ENCODE measurements at places on chromosomes 13 and 19.

- DNase-seq: no peak
These were observed 305.0 kb downstream of the ZNF536 start for GRCh38 chr19:30676990-30677679.

DNA sequence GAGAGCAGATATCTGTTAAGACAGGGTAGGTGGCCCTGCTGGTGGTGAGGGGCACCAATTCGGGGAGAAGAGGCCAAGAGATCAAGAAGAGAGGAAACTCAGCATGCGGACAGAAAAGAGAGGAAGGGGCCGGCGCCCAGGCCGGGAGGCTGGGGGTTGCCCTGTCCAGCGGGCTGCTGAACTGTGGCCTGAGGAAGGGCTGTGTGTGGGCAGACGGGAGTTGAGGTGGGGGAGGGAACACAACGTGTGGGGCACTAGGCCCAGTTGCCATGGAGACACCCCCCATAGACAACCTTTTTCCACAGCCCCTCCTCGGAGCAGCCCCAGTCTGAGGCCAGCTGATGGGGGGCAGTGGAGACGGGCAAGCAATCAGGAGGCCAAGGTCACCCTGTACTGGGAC lies 2.5 kb upstream of the CACNG8 start:
- DNase-seq: no peak

GRCh38 chr13:83086088-83086487 lies 796.2 kb downstream of the SLITRK1 start:
- no peak for DNase-seq

DNA sequence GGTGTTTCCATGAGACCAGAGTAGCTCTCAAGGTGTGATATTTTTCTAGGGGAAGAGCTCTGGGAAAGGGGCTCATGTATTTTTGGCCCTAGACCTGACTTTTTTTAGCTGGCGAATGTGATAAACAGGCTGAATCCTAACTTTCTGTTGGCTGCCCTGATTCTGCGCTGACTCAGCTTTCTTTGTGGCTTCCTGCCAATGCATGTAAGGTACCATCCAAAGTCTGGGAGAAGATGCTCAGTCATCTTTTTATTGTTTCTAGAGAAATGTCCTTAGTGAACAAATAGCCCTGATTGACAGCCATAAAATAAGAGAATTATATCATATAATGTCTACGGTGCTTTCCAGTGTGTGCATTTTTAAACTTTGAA lies 113.6 kb upstream of the MBNL2 start:
- DNase-seq: no peak

- no peak for DNase-seq
These were observed 21.0 kb downstream of the SERP2 start for GRCh38 chr13:44394658-44395057.

GRCh38 chr19:54266133-54266532 lies 9.1 kb upstream of the LILRB5 start:
- peak; percentile 81 for DNase-seq

- no peak for DNase-seq
These were observed 2.4 kb upstream of the KMT2B start for GRCh38 chr19:35715355-35715809.

GRCh38 chr19:30722186-30722585 lies 350.0 kb downstream of the ZNF536 start:
- DNase-seq: no peak

GRCh38 chr13:99477493-99477892 lies 23.8 kb upstream of the TM9SF2 start:
- no peak for DNase-seq

GRCh38 chr13:75120085-75120484 lies 361.9 kb downstream of the TBC1D4 start:
- DNase-seq: no peak

DNA sequence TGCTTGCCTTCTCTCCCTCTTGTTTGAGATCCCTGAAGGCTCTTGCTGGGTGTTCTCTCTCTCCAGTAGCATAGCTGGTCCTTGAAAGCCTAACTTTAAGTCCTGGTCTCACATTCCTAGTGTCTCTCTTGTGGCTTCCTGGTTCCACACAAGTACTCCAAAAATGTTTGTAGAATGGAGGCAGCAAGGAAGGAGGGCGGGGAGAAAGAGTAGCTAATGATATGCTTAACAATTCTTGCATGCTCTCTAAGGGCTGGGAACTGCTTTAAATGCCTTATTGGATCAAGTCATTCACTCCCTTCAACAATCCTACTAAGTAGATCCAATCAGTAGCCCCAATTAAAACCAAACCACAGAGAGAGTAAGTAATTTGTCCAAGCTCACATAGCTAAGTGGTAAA lies 357.3 kb downstream of the KLF5 start:
- DNase-seq: no peak

- DNase-seq: no peak
These were observed 3.1 kb upstream of the TNFSF13B start for GRCh38 chr13:108266321-108266990.

GRCh38 chr13:43132257-43132656 lies 108.9 kb downstream of the DNAJC15 start:
- DNase-seq: no peak

DNA sequence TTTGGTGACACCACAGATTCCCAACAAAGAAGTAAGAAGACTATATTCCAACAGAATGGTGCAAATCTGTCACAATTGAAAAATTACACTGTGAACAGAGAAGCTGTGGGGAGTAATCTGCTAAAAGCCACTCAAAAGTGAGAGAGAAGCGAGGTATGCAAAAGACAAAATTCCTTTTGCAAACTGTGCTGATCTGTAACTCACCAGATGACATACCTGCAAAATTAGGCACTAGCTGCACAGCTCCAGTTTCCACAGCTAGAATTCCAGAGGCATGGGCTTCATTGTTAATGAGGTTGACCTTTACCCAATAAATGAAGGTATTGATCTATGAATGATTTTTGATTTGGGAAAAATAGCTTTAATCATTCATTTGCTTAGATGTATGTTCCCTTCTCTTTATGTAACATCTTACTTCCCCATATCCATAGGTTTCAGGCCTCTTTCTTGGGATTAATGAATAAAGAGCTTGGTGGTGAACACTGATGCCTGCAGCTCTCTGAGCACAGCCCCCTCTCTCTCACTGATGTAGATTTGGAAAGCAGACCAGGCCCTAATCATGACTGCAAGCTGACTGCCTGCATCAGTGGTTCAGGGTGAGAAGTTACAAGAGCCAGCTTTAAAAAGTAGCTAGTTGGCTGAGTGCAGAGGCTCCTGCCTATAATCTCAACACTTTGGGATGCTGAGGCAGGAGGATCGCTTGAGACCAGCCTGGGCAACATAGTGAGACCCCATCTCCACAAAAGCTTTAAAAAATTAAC lies 85.2 kb downstream of the LACC1 start:
- no peak for DNase-seq

Data from activated CD4-positive, alpha-beta T cell treated with anti-CD3 and anti-CD28 coated beads, Interleukin-2, amount 50 U/mL, for 48 hours (primary cell).